ENCODE measurements at places on chromosomes 6 and 20.
A peak's percentile ranks its signal among the peaks of the same experiment; 100 is the strongest.

- no peak for DNase-seq
Measured at GRCh38 chr6:72635636-72636035, 13.8 kb downstream of the KCNQ5 start.

GRCh38 chr20:32336918-32337347, 21.2 kb upstream of the ASXL1 start:
- DNase-seq = peak; percentile 33

DNA sequence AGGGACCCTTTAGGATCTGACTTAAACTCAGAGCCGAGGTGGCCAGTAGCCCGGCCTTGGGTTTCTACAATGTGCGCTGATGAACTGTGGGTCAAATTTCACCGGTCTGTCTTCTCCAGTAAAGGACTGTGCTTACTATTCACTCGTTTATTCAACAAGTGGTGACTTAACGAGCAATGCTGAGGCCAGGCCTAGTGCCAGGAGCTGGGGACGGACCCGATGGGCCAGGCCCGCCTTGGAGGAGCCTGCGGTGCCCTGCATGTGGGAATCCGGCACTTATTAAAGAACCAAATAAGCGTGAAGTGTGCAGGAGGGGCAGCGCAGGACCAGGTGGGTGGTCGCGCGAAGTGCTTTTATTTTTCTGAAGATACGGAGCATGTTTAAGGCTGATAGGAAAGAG, 24.0 kb downstream of the CTCFL start:
- DNase-seq = no peak

DNA sequence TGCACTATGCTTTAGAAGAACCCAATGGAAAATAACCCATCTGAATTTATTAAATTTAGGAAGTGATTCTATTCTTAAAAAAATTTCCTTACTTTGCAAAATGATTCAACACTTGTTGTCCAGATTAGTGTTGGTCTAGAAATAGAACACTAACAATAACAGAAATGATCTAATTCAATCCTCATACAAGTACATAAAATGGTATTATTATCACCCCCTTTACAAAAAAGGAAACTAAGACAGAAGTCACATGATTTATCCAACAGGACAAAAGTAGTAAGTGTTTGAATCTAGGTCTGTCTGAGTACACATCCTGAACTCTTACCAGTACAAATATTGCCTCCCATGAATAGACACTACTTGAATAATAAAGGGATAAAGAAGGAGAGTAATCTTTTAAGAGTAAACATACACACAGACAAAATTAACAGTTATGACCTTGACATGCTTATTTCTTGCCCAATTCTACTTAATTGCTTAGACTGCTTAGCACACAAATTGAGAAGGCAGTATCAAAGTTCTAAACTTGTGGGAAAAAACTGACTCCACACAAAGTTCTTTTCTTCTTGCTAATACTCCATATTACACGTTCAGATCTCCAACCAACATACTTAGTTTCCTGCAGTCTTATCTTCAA, 195.4 kb upstream of the RUNX2 start:
- no peak for DNase-seq

DNA sequence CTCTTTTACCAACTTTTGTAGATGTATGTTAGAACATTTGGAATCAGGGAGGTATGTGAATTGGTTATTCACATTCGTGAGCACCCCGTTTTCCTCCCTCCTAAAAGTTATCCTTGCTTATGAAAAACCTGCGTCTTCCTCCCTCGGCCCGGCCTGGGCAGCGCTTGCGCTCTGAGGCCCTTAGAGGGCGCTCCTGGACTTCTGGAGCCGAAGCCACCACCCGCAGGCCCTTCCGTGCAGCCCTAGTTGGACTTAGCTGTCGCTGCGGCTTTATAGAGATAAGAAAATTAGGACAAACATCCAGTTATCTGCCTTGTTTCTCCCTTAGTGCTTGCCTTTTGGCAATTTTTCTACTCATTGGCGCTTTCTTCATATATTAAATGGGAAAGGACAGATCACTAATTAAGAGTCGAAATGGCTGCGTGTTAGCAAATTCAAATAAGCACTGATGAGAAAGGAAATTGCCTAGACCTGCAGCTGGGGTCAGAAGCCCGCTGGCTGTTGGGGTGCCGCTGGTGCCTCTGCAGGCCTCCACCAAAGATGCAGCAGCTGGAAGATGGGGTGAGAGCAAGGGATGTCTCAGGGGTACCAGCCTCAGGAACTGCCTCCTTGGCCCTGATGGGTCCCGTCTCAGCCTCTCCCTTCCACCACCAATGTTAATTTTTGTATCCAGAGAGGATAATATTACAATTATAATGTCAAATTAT, 5.2 kb downstream of the FNDC1 start:
- peak; percentile 85 for DNase-seq

GRCh38 chr6:157045831-157046454, 268.8 kb downstream of the ARID1B start:
- peak; percentile 52 for DNase-seq

DNA sequence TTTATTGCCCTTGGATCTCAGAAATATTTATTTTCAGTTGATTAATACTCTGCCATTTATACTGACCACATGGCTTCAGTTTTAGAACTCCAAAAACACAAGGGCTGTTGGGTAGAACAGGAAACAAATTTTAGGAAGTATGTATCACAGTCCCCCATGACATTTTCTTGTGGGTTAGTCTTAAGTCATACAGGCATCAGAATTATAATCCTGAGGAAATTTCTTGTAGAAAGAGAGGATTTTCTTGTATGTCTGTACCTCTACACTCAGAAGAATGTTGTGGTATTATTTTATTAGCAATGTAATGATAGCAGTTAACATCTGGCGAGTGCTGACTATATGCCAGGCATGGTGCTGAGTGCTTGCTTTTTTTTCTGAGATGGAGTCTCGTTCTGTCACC, 302.9 kb downstream of the CLIC5 start:
- no peak for DNase-seq

DNA sequence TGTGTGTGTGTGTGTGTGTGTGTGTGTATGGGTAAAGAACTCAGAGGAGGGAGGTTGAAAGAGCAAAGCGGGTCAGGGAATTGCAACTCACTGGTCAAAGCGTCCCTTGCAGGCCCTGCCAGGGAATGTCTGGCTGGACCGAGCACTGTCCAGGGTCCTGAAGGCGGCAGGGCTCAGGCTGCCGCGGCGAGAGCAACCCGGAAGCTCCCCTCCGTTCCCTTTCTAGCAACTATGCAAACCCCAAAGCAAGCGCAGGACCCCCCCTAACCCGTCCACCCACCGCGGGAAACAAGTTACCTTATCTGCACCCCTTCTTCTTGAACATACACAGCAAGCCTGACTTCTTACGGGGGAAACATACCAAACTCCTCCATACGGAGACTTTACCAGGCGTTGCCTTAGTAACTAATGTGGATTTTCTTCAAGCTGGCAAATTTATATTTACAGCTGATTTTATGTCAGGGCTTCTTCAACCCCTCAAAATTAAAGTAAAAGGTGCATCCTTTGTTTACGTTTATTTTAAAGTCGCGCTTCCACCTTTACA, 538 bp upstream of the GRM1 start:
- DNase-seq = peak; percentile 85

GRCh38 chr20:50292591-50293283, 102.1 kb downstream of the CEBPB start:
- DNase-seq = no peak

- DNase-seq = no peak
Measured at GRCh38 chr20:54416770-54417169, 58.6 kb upstream of the DOK5 start.

DNA sequence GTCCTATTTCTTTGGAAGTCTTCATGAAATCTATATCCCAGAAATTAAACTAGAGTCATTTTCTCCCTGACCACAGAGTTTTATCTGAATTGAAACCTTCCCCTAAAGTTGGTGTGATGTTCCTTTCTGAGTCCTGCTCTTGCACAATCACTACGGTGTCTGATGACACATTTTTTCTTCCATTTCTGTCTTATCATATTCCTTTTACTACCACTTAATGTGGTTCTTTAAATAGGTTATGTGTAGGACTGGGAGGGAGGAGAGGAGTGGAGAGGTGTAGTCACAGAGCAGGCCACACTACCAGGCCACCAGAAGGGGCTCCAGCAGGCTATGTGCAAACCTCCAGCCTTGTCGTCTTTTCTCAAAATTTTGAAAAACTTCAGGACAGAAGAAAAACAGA, 39.7 kb upstream of the ATXN1 start:
- no peak for DNase-seq

DNA sequence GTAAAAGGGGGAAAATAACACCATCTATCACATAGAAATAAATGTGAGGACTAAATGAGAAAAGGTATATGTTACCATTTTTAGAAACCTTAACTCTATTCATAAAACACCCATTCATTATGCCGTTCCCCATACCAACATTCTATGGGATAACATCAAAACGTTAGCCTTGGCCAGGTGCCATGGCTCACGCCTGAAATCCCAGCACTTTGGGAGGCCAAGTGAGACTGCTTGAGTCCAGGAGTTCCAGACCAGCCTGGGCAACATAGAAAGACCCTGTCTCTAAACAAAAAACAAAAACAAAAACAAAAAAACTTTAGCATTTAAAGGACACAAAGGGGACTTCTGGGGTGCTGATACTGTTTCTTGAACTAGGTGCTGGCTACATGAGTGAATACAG, 1.3 kb downstream of the PIGU start:
- no peak for DNase-seq

GRCh38 chr6:11207199-11207968, 25.1 kb downstream of the NEDD9 start:
- DNase-seq = no peak

GRCh38 chr6:56949925-56950495, 4.9 kb upstream of the BEND6 start:
- DNase-seq = no peak

DNA sequence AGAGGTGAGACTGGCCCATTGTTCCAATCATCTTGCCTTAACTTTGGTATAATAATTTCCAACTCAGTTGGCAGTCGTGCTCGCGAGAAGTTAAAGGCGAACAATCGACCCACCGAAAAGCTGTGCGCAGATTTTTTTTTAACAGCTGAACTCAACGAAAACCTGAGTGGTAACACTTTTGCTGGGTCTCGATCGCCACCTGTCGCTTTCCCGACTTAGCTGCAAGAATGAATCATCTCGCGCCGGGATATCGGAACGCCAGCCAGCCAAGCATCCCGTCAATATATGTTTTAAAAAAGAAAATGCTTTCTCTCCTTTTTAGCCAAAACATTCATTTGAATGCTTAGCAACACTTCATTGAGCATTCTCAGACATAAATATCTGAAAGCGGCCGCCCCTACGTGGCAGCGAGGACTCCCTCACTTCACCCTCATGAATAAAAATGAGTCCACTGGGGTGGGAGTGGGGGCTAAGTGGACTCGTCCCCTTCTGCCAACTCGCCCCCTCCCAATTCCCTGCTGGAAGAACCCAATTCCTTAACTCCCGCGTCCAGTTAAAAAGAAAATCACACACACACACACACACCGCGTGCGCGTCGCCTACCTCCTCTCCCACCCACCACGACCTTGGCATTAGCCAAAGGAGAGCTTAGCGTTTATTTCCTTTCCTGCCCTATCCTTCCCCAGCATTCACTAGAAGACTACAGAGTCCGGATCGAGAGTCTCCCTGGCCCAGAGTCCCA, 1.5 kb downstream of the COL12A1 start:
- DNase-seq = peak; percentile 73

GRCh38 chr6:143647732-143648131, 30.0 kb upstream of the PHACTR2 start:
- no peak for DNase-seq

DNA sequence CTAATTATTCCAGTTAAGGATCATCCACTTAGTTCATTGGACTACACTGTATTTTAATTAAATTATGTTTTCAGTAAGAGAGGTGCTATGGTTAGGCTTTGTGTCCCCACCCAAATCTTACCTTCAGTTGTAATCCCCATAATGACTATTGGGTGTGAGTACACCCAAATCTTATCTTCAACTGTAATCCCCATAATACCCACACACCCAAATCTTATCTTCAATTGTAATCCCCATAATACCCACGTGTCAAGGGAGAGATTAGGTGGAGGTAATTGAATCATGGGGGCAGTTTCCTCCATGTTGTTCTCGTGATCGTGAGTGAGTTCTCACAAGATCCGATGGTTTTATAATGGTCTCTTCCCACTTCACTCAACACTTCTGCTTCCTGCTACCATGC, 208.0 kb upstream of the PHACTR1 start:
- no peak for DNase-seq

- DNase-seq = peak; percentile 55
Measured at GRCh38 chr6:107493158-107494057, 3.5 kb downstream of the SOBP start.

- DNase-seq = no peak
Measured at GRCh38 chr6:148514091-148514845, 171.6 kb downstream of the SASH1 start.

DNA sequence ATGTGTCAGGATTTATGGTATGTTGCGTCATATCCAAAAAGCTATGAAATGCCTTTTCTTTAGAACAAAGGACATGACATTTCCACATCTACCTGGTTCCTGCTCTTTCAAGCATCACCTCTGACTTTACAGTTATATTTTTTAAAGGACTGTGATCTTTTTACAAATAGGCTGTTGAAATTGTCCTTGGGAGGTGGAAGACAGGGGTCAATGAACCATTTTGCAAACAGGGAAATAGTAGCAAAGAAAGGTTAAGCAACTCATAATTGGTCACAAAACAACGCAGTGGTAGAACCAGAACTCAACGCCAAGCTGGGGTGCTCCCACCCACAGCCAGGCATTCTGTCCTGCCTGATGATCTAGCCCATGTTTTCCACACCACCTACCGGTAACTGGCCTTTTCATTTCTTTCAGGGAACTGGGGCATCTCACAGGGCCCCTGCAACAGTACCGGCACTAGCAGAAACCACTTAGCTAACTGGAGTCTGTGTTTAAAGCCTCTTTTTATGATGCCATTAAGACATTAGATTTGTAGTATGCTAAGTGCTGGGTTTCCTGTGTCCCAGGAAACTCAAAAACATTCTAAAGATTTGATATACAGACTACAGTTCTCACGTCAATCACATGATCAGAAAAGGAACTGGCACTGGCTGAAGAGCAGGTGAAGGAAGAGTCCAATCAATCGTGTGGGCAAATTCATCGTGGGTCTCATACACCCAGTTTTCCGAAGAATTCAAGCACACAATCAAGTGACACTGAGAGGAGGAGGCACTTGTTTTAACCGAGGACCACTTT, 13.9 kb downstream of the ZNF217 start:
- peak; percentile 33 for DNase-seq

DNA sequence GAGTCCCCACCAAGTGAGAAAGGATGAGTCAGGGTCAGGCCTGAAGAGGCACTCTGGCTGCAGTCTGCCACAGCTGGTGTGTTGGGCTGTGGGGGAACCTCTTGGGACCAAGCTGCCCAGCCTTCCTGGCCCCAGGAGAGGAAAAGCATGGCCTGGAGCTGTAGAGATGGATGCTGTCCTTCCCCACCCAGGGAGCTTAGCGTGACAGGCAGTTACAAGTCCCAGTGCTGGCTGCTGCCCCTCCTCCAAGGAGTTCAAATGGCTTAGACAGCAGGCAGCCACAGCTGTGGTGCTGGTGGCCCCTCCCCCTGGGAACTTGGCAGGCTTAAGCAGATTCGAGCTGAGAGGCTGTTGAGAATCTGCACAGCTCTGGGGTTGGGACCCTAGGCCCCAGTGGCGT, 253.2 kb downstream of the PLCB1 start:
- DNase-seq = no peak

- no peak for DNase-seq
Measured at GRCh38 chr6:170067181-170067641, 223.7 kb downstream of the DLL1 start.

Data from HEK293T (cell line).